Vagina (tissue), 2 donors: ENCODE measurements at places on chromosomes 11 and 22.

GRCh38 chr11:120681434-120682331 lies 170.1 kb downstream of the GRIK4 start:
- H3K27ac ChIP-seq, result no peak overlapping the region
- no peak for DNase-seq
- H3K27me3 ChIP-seq, result no peaks in the 10 kb centered on the region
- no peak overlapping the region for H3K4me3 ChIP-seq
- no peaks in the 10 kb centered on the region for H3K4me1 ChIP-seq

DNA sequence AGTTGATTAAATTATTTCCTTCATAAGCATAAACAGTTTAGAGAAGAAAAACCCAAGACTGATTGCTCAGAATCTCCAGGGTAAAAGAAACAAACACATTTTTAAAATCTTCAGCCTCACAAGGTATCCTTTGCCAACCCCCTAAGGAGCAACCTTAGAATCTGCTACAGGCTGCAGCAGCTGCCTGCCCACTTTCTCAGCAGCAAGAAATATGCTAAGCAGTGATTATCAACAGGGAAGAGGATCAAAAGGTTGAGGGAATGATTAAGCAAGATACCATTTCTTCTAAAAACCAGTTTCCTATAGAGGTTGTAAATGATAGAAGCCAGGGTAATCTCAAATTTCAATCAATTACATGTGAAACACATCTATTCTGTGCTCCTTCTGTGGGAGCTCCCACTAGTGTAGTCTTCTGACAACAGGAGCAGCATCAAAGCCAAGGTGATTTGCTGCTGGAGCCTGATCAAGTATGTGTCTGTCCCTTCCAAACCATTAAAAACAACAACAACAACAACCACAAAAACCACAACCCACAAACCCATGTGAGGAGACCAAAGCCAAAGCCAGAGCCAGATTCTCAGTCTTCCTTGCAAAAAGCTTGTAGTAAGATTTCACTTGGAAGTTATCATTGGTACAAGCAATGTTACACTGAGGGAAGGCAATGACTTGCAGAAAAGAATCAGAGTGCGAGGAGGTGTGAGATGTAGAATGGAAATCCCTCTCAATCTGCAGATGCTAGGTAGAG lies 761.2 kb downstream of the DLG2 start:
- H3K27ac ChIP-seq, result no peak overlapping the region
- H3K36me3 ChIP-seq, result no peaks in the 10 kb centered on the region
- H3K4me1 ChIP-seq, result no peaks in the 10 kb centered on the region
- H3K4me3 ChIP-seq, result no peak overlapping the region
- H3K27me3 ChIP-seq, result no peaks in the 10 kb centered on the region

DNA sequence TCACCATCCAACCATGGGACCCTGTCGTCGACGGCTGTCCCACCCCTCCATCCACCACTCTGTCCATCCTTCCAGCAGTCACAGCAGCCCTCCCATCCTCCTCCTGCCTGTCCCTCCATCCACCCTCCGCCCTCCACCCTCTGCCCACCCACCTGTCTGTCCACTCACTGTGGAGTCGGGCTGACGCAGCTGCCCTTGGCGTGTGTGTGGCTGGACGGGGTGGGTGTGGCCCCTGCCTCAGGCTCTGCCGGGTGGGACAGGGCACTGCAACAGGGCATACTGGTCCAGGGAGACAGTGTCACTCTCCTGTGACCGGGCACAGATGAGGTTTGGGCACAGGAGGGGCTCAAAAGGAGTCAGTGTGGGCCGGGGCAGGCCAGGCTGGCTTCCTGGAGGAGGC lies 1.9 kb downstream of the PKP3 start:
- no peaks in the 10 kb centered on the region for H3K36me3 ChIP-seq
- no peaks in the 10 kb centered on the region for H3K27me3 ChIP-seq
- H3K27ac ChIP-seq, result peak overlapping the region; percentile 62

GRCh38 chr11:32852207-32852606 lies 22.5 kb downstream of the PRRG4 start:
- no peak overlapping the region for H3K4me3 ChIP-seq
- DNase-seq, result no peak
- no peaks in the 10 kb centered on the region for H3K36me3 ChIP-seq
- no peak overlapping the region for H3K27ac ChIP-seq
- no peaks in the 10 kb centered on the region for H3K4me1 ChIP-seq

DNA sequence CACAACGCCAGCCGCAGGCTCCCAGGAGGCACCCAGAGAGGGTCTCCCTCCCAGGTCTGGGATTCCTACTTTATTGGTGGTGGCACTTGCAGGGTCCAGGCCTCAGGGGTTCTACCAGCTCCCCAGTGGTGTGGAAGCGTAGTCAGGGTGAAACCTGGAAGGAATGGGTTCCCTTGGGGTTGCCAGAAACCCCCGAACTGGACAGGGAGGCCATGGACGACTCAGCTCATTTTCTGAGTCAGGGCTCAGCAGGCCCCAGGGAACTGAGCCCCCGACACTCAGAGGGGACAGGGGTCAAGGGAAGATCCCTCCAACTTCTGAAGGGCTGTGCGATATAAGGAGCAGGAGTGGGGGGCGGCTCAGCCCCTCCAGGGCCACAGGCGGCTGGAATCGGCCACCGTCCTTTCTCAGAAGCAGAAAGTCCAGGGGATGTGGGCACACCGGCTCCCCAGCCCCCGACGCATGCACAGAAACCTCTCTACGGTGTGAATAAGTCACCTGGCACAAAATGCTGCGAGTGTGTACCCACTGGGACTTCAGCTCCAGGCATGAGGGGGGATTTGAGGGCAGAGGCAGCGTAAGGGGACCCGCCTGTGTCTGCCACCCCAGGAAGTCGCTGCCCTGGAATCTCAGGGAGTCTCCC lies 25.1 kb downstream of the MRGPRG start:
- H3K27ac ChIP-seq, result no peak overlapping the region
- H3K4me3 ChIP-seq, result no peak overlapping the region

DNA sequence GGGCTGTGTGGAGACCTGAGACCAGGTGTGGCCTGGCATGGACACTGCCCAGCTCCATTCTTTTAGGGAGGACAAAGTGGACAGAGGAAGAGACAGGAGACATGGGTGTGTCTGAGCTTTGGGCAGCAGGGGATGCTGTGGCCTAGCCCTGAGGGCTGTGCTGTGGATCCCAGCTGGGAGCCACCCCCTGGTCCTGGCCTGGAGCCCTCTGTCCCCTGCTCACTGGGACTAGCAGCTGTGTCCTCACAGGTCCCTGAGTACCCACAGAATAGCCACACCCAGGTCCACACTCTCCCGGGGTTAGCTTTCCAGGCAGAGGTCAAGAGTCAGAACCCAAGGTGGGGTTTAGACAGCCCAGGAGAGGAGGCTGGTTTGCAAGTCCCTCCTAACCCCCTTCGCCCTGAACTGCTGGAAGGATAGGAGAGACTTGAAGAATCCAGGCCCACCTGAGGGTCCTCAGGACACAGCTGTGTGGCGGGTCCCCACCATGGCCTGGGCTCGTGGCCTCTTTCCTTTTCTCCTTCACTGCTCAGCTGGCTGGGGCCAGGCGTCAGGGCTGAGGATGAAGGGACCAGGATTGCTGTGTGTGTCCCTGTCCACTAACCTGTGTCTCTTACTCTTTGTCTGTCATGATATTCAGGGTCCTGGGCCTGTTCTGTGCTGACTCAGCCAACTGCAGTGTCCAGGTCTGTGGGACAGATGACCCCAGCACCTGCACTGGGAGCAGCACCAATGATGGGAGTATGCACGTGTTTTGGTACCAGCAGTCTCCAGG lies 78.5 kb upstream of the VPREB1 start:
- H3K27ac ChIP-seq, result no peak overlapping the region
- no peak overlapping the region for H3K4me3 ChIP-seq
- H3K36me3 ChIP-seq, result no peaks in the 10 kb centered on the region
- H3K4me1 ChIP-seq, result no peaks in the 10 kb centered on the region
- no peaks in the 10 kb centered on the region for H3K27me3 ChIP-seq
- DNase-seq, result no peak

DNA sequence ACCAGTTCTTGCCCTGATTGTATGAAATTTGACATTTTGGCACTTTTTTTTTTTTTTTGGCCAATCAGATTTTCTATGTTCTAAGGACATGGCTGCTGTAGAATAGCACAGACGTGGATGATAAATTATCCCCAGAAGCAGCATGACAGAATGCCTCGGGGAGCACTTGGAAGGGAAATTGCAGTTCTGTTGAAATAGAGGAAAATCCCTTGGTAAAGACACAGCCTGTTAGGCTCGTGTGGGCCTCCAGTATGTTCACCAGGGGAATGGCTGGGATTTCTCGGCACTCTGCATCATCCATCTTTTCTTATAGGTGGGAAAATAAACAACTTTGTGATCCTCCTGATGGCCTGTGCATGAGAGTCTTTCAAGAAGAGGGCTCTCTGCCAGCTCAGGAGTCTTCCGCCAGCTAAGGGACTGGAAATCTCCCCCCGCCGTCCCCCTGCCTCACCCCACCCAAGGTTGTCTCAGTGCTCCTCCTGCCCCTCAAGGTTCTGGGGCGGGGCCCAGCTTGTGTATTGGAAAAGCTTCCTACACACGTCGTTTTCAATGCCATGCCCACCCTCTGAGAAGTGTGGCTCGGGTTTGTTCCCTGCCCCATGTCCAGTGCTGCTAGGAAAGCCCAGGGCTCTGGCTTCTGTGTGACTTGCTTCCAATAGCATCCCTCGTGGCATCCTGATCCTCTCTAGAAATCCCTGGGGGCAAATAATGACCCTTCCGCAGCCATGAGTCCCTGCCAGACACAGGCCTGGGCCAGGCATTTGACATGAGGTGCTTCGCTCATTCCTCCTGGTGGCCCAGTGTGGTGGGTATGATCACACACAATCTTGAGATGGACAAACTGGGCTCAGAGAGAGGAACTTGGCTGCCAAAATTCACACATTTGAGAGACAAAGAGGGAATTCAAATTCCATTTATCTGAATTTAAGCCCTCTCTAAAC lies 70.6 kb upstream of the ATXN10 start:
- peaks cover 70% of the 10 kb centered on the region for H3K4me1 ChIP-seq
- no peak overlapping the region for H3K4me3 ChIP-seq
- no peak for DNase-seq

GRCh38 chr11:126423154-126423553 lies 67.7 kb downstream of the ST3GAL4 start:
- no peaks in the 10 kb centered on the region for H3K27me3 ChIP-seq
- no peak for DNase-seq
- no peaks in the 10 kb centered on the region for H3K36me3 ChIP-seq
- H3K4me3 ChIP-seq, result no peak overlapping the region
- no peak overlapping the region for H3K27ac ChIP-seq

- no peak overlapping the region for H3K4me3 ChIP-seq
- DNase-seq, result no peak
- H3K27ac ChIP-seq, result no peak overlapping the region
- H3K36me3 ChIP-seq, result no peaks in the 10 kb centered on the region
- no peaks in the 10 kb centered on the region for H3K27me3 ChIP-seq
- H3K4me1 ChIP-seq, result peaks cover 10% of the 10 kb centered on the region
These were observed 480.0 kb upstream of the CADM1 start for GRCh38 chr11:115984228-115984627.

DNA sequence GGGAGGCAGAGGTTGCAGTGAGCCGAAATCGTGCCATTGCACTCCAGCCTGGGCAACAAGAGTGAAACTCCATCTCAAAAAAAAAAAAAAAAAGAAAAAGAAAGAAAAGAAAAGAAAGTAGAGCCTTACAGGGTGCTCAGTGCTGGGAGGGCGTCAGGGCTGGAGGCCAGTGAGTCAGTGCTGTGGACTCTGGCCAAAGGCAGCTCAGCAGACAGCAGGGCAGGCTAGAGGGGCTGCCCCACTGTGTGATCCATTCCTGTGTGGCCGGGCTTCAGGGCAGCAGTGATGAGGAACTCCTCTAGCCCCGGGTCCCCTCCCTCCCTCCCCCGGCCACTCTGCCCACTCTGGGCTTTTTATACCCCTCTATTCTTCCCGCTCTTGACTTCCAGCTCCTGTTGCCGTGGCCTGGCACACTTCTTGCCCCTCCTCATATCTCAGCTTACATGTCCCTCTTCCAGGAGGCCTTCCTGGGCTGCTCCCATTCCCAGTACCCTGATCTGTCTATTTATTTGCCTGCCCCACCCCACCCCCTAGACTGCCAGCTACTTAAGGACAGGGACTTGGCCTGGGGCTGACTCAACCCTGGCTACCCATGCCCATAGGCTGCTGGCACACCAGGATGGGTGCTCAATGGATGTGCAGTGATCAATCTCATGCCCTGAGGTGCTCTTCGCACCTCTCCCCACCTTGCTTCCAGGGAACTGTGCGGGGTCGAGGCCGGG lies 10.1 kb downstream of the SYT12 start:
- no peak overlapping the region for H3K4me3 ChIP-seq
- DNase-seq, result no peak
- no peaks in the 10 kb centered on the region for H3K27me3 ChIP-seq

- H3K4me1 ChIP-seq, result peaks cover 50% of the 10 kb centered on the region
- no peak overlapping the region for H3K4me3 ChIP-seq
- no peaks in the 10 kb centered on the region for H3K36me3 ChIP-seq
These were observed 17.0 kb downstream of the ATXN10 start for GRCh38 chr22:45688600-45689080.

DNA sequence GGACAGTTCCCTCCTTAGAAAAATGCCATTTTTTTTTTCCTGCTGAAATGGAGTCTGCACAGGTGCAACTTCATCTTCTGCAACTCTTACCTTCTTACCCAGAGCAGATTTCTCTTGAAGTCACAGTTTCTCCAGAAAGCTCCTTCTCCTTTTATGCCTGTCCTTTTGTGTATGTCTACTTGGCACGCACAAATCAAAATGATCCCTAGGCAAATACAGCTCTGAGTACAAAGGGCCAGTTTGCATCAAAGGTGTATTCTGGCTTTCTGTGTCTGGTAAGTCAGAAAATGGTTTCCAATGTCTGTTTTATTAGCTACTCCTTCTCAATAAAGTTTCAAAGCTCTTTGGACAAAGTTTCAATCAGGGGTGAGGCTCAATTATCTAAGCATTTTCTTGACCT lies 2.5 kb downstream of the CLDN25 start:
- no peak for DNase-seq
- no peaks in the 10 kb centered on the region for H3K36me3 ChIP-seq
- H3K4me1 ChIP-seq, result no peaks in the 10 kb centered on the region
- H3K27ac ChIP-seq, result no peak overlapping the region

DNA sequence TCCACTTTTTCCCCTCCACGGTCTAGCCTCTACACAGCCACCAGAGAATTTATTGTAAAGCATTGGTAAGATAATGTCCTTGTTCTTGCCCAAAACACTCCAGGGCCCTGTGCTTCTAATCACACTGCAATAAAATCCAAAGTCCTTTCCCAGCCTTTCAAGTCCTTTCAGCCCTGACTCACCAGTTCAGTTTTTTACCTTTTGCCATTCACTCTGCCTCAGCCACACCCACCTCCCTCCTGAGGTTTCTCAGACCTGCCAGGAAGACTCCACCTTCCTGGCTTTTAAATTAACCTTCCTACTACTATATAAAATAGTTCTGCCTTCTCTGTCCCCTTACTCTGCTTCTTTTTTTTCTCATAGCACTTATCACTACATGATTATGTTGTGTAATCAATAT lies 91.0 kb upstream of the ARHGAP32 start:
- H3K36me3 ChIP-seq, result no peaks in the 10 kb centered on the region
- no peak overlapping the region for H3K27ac ChIP-seq
- H3K27me3 ChIP-seq, result no peaks in the 10 kb centered on the region

- no peaks in the 10 kb centered on the region for H3K27me3 ChIP-seq
- peaks cover 15% of the 10 kb centered on the region for H3K4me1 ChIP-seq
- DNase-seq, result no peak
- H3K36me3 ChIP-seq, result no peaks in the 10 kb centered on the region
These were observed at the start of gene POU2AF1 for GRCh38 chr11:111378861-111379601. Gene POU2AF1 (minus strand): TSS chr11:111379275. CDS start chr11:111379177, 98 bp downstream.

GRCh38 chr11:113862435-113862834 lies 12.9 kb downstream of the USP28 start:
- no peak overlapping the region for H3K4me3 ChIP-seq
- H3K27ac ChIP-seq, result no peak overlapping the region
- DNase-seq, result no peak
- H3K36me3 ChIP-seq, result no peaks in the 10 kb centered on the region
- H3K27me3 ChIP-seq, result no peaks in the 10 kb centered on the region
- peaks cover 9% of the 10 kb centered on the region for H3K4me1 ChIP-seq
